ENCODE measurements at places on chromosomes 16 and 17.
A peak's percentile ranks its signal among the peaks of the same experiment; 100 is the strongest.

DNA sequence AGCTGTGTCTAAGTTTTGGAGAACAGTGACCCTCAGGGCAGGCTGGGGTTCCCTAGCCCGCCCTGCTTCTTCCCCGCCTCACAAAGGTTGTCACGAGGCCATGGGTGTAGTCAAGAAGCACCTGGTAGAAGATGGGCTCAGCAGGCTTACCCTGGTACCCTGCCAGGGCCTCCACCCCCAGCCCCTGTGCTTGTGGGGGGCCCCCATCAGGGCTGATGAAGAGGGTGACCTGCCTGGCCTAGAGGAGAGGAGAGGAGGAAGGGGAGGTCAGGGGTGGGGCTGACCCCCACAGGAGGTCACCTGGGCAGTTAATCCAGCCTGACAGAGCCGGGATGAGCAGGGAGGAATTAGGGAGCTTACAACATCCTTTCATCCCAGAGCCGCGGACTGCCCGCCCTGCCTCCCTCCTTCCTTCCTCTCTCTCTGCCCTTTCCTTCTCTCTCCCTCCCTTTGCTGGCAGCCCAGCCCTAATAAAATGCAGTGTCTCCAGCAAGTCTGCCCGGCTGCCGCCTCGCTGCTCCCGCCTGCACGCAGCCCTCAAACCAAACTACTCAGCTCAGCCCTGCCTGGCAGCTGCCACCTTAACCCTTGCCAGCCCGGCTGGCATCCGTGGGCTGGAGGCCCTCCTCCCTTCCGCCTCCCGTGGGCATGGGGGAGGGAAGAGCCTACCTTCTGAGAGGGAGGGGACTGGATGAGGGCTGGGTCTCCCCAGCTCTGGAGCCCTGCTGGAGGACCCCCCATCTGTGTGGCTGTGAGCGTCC is 7.2 kb downstream of the DLX3 start:
- ATAC-seq: peak; percentile 42

DNA sequence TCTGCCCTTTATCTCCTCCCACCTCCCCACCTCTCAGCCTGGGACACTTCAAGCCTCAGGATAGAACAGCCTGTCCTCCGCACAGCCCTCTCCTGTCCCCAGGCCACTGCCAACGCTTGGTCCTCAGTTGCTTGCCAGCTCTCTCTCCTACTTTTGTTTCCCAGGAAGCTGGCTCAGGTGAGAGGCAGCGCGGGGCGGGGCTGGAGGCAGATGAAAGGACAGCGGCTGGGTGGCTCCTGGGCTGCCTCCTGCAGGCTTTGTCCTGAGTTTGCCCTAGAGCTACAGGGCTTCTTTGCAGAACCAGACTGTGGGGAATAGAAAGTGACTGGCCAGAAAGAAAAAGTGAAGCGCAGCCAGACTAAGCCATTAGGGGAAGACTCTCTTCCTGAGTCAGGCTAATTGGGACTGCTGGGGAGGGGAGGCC is 48.2 kb upstream of the CDC42EP4 start:
- ATAC-seq: no peak

GRCh38 chr17:6749519-6749918 is 6.3 kb upstream of the XAF1 start:
- no peak for ATAC-seq

- no peak for ATAC-seq
These were observed 26.5 kb downstream of the KAT7 start for GRCh38 chr17:49814781-49815529.

DNA sequence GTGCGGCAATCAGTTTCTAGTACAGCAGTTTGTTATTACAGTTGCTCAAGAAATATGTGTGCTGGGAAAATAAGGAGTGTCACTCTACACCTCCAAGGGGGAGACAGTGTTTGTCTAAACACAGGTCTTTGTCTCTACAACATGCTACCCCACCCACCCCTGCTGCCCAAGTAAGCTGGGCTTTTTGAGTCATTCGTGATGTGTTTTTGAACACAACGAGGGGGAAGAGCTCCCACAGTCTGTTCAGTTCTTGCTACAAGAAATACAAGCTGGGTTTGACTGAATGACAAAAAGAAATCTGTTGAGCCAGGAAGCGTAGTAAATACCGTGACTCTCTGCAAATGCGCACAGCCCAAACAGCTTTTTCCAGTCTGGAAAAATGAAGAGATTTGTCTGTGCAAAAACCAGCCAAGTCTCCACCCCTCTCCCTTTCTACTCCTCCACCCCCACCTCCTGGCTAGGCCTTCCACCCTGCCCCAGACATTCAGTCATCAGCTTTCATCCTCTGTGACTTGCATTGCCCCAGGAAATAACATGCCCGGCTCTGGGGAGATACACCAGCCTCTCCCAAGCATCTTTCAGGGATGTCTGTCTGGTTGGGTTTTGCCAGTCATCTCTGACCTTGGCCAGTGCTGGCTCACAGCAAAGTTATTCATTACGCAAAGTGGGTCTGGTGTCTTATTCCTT is 25.7 kb downstream of the CHD9 start:
- ATAC-seq: peak; percentile 76

GRCh38 chr17:8925141-8925540 is 40.4 kb downstream of the PIK3R5 start:
- no peak for ATAC-seq

DNA sequence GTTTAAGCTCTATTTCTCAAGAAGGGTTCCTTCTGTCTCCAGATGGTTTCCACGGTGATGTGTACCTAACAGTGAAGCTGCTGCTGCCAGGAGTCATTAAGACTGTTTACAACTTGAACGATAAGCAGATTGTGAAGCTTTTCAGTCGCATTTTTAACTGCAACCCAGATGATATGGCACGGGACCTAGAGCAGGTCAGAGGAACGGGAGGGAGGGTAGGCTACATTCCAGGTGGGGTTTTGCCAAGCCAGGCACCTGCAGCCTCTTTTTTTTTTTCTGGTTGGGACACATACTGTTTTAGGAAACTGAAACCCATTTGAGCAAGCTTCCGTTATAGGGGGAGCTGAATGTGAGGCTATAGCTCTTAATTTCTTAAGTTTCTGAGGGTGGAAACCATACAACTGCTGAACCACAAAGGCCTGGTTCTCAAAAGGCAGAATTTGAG is 10.6 kb downstream of the LIG3 start:
- no peak for ATAC-seq

DNA sequence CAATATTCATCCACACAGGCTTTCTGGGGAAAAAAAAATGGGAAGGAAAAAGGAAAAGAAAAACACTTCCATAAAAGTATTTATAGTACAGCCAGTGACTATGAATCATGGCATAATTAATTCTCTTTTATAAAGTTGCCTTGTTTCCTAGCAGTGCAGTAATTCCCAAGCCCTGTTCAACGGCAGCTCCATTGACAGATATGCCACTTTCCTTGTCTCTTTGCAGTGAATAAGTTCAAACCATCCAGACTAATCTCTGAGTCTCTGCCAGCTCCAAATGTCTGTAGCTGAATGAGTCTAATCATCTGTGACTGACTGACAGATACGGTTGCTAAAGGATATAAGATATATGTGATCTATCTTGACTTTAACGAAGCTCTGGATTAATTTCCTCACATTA is 52.9 kb upstream of the KCNJ16 start:
- no peak for ATAC-seq

- ATAC-seq: peak; percentile 88
These were observed 14.2 kb upstream of the RHBDF2 start for GRCh38 chr17:76515274-76515949.

DNA sequence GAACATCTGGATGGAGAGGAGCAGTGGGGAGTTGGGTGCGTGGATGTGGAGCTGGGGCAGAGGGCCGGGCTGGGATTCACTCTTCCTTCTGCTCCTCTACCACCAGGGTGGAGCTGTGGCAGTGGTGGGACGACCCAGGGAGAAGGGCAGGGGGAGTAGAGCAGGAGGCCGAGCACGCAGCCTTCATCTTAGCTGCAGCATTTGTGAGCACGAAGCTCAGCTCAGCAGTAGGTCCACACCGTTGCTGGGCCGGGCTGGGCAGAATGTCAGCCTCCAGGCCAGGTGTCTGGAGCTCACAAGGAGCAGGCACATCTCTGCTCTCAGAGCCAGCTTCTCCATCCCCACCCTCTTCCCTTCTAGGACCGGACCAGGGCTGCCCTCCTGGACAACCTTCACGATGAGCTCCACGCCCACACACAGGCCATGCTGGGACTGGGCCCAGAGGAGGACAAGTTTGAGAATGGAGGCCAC is 55.7 kb downstream of the OR1D5 start:
- no peak for ATAC-seq

GRCh38 chr16:21626659-21627277 is 25.6 kb downstream of the IGSF6 start:
- no peak for ATAC-seq

GRCh38 chr16:54405478-54405877 is 118.9 kb upstream of the IRX3 start:
- ATAC-seq: no peak

DNA sequence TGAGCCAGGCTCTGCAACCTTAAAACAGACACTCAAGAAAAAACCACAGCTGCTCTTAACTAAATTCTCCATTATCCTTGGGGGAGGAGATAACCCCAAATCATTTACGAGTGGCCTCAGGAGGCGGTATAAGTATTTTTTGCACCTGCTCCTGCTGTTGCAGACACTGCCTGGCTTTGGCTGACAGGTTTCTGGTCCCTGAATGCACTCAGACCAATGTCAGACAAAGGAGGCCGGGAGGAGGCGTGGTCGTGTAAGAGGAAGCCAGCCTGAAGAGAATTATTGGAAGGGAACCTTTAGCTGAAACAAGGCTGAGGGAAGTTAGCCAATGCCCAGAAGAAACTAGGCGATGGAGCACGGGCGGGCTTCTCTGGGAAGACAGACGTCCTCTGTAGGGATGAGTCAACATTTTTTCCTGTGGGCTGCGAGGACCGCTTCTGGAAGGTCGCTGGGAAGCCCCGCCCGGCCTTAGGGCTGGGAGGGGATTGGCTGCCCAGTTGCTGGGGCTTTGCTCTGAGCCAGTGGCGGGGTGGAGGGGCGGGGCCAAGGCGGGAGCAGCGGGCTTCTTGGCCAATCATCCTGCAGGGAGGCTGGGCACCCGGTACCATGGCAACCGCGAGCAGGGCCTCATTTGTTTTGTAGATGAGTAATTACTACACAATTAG is 82.3 kb downstream of the CCDC182 start:
- peak; percentile 99 for ATAC-seq

- no peak for ATAC-seq
These were observed 1.2 kb upstream of the GNG13 start for GRCh38 chr16:801584-802363.

DNA sequence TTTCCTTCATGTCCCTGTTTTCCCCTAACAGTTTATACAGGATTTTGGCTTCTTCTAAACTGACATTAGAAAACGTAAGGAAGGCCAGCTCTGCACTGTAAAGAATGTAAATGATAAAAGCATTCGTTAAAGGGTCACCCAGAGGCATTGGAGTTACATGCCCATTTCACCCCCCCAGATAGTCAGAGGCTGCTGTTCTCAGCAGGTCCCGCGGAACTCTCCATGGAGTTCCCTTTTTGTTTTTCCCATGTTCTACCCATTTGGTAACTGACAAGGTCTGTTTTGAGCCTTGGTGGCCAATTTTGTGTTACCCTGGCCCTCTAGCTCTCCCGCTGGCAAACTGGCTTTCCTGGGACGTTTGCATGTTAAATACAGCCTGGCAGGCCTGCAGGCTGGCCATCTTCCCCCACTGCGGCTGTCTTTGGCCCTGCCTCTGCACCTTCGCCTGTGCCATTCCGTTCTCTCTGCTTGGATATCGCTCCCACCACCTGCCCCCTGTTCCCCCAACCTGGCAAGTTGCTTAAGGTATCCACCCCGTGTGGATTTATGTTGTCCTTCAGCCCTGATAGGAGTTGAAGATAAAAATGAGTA is 49.7 kb downstream of the EPN2 start:
- ATAC-seq: no peak

- no peak for ATAC-seq
These were observed 53.2 kb downstream of the CPPED1 start for GRCh38 chr16:12750554-12750918.

DNA sequence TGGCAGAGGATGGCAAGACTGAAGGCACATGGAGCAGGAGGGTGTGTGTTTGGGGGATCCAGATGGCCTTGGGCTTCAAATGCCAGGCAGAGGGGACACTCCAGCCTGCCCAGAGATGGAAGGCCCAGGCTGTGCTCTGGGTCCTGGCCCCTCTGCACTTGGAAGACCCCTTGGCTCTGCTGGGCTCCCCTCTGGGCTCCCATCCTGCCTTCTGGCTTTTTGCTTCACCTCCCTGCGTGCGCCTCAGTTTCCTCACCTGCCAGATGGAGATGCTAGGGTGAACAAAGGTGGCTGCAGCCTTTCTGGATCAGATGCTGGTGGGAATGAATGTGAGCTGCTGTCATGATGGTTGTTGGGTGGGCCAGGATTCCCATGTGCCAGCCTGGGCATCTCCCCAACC is 3.0 kb downstream of the SNN start:
- ATAC-seq: no peak

GRCh38 chr16:19851476-19851875 is 33.2 kb downstream of the GPRC5B start:
- ATAC-seq: no peak

- no peak for ATAC-seq
These were observed 77.2 kb downstream of the NT5M start for GRCh38 chr17:17380145-17380925.

DNA sequence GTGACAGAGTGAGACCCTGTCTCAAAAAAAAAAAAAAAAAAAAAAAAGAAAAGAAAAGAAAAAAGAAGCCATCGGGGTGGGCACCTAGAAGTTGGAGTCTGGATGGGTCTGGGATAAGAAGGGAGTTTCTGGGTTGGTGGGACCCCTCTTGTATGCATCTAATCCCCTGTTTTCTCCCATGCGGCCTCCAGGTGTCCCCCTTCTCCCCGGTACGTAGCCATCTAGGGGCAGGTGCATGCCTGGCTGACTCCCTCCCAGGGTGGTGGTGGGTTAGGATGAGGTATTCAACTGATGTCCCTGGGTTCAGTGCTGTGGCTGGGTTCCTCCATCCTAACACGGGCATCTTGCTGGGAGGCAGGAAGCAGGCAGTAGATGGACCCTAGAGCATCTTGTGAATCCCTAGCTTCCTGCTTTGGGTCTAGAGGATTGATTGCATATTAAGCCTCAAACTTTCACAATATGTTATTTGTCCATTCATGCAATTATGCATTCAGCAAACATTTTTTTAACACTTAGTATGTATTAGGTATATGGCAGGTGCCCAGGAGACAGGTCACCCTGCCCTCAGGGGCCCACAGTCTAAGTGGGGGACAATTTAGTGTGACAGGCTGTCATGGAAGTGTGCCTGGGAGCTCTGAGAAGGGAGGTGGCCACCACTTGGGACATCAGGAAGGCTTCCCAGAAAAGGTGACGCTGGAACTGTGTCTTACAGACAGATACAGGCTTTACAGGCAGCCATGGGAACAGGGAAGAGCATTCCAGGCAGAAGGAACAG is 13.1 kb downstream of the FMNL1 start:
- no peak for ATAC-seq

GRCh38 chr17:80942423-80943345 is 49.0 kb upstream of the CHMP6 start:
- peak; percentile 95 for ATAC-seq

- ATAC-seq: no peak
These were observed 16.9 kb downstream of the EMC8 start for GRCh38 chr16:85782451-85782850.

DNA sequence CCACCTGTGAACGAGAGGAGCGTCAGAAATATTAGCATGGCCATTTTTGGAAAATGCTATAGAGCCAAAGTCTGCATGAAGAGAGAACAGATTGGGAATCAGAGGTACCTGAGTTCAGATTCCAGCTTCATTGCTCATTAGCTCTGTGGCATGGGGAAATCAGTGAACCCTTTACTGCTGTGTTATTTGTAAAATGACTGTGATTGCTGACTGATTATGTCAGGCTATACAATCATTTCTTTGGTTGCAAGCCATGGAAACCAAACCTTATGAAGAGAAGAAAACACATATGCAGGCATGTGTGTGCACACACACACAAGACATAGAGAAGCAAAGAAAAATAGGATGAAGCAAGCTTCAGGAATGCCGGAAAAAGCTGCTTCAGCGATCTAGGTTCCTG is 101.4 kb upstream of the HSBP1 start:
- ATAC-seq: no peak
